ENCODE measurements at places on chromosomes 11 and 22. TPM values are rescaled to one million over a fixed set of nuclear protein-coding genes. Genes with fewer than 3 reads are reported as not detected.

- H3K27me3 ChIP-seq = peaks cover 36% of the 10 kb centered on the region
- no peak overlapping the region for H3K4me3 ChIP-seq
- DNase-seq = no peak
Measured at GRCh38 chr11:62195945-62196344, 5.9 kb downstream of the SCGB1D1 start.

CRYBA4 gene
- not detected for total RNA-seq

DNA sequence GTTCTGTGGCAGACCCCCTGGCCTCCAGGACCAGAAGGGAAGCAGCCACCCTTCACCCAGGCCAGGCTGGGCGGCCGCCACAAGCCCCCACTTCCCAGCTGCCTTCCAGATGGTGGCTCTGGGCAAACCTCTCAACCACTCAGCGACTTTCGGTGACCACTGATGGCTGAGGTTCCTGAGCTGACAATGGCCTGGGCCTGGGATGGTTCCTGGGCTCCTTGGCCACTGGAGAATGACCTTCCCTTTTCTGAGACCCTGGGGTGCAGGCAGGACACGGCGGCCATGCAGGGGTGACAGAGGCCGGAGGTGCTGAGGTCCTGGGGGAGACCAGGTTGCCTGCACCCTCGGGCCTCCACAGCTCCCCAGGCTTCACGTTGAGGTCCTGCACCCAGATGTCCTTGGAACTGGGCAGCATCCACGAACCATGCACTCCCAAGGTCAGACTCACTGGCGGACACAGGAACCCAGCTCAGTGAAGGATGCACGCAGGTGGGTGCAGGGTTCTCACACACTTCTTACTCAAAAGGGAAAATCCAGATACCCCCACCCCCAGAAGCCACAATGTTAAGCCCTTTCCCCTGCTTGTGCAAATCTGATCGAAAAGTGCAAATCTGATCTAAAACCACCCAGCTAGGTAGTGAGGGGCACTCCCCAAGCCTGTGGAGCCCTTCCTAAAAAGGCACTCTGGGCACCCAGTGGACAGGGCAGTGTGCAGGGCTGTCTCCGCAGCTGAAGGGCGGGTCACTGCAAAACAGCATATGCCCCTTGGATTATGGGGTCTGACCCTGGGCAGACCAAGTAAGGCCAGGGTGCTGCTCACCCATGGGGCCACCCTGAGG, 13.9 kb upstream of the PHLDA2 start:
- peaks cover 41% of the 10 kb centered on the region for H3K4me1 ChIP-seq
- DNase-seq = no peak
- H3K27me3 ChIP-seq = no peaks in the 10 kb centered on the region
- peak overlapping the region; percentile 72 for H3K27ac ChIP-seq

GRCh38 chr11:6627762-6628241, 8.6 kb upstream of the TPP1 start:
- H3K4me3 ChIP-seq = no peak overlapping the region
- H3K27ac ChIP-seq = peak overlapping the region; percentile 15
- peaks cover 22% of the 10 kb centered on the region for H3K4me1 ChIP-seq

DNA sequence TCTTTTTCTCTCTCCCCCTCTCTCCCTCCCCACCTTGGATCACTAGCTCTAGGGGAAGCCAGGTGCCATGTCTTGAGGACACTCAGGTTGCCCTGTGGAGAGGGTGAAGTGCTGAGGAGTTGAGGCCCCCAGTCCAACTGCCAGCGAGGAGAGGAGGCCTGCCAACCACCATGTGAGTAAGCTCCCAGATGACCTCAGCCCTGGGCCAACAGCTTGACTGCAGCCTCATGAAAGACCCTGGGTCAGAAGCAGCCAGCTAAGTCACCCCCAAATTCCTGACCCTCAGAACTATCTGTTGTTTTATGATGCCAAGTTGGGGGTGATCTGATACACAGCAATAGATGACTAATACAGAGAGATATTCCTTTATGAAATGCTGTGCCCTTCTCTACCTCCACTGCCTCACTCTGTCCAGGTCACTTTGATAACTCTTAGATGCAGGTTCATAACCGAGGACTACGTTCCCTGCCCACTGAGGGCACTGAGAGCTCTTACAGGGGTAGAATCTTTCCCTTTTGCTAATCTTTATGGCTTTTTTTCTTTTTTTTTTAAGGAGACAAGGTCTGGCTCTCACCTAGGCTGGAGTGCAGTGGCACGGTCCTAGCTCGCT, 8.0 kb downstream of the ARFGAP3 start:
- H3K27ac ChIP-seq = no peak overlapping the region
- H3K4me1 ChIP-seq = peaks cover 6% of the 10 kb centered on the region
- H3K36me3 ChIP-seq = peaks cover 9% of the 10 kb centered on the region

OR8G5 gene
- not detected for total RNA-seq

GRCh38 chr11:128472128-128473089, 114.9 kb downstream of the ETS1 start:
- H3K27ac ChIP-seq = peak overlapping the region; percentile 98
- H3K4me3 ChIP-seq = peak overlapping the region; percentile 78
- DNase-seq = peak; percentile 78
- peaks cover 96% of the 10 kb centered on the region for H3K4me1 ChIP-seq
- no peaks in the 10 kb centered on the region for H3K27me3 ChIP-seq

RAPSN gene
- not detected for total RNA-seq

GRCh38 chr22:48088926-48089536, 1326.6 kb downstream of the TBC1D22A start:
- H3K4me1 ChIP-seq = peaks cover 6% of the 10 kb centered on the region
- H3K4me3 ChIP-seq = no peak overlapping the region
- no peak for DNase-seq
- H3K27me3 ChIP-seq = peaks cover 8% of the 10 kb centered on the region

- H3K36me3 ChIP-seq = no peaks in the 10 kb centered on the region
- peaks cover 8% of the 10 kb centered on the region for H3K27me3 ChIP-seq
- no peak for DNase-seq
- H3K4me1 ChIP-seq = no peaks in the 10 kb centered on the region
Measured at GRCh38 chr11:44467413-44467812, 98.0 kb upstream of the CD82 start.

H19 gene
- not detected for total RNA-seq

- H3K27ac ChIP-seq = no peak overlapping the region
- DNase-seq = no peak
Measured at GRCh38 chr11:66409226-66409625, 11.6 kb upstream of the NPAS4 start.

ABTB2 gene
- 1.5 TPM for total RNA-seq

DNA sequence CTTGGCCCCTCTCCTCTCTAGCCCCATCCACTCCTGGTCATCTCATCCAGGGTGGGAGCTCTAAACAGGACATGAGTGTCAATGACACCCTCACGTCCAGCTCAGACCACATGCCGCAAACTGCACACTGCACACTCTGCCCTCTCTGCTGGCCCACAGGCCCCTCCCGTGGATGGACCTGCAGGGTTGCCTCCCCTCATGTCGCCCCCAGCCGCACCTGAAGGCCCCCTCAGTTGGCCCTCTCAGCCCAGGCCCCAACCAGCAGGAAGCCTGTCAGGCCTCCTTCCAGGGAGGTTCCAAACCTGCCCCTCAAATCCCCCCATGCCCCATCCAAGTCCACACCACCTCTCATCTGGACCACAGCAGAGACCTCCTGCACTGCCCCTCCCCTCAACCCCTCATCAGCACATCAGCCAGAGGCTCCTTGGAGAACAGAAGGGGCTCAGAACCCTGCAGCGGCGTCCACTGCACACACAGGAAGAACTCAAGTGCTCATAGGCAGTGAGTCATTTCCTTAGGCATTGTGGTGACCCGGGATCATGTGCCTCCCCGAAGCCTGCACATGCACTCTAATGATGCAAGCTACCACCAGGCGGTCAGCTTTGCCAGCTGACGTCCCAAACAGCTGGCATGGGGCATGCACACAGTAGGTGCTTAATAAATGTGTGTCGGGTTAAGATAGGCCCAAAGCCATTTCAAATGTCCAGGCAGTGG, 12.9 kb upstream of the CDKN1C start:
- peaks cover 31% of the 10 kb centered on the region for H3K4me1 ChIP-seq
- no peaks in the 10 kb centered on the region for H3K36me3 ChIP-seq
- H3K4me3 ChIP-seq = peak overlapping the region; percentile 69
- peak; percentile 66 for DNase-seq
- H3K27ac ChIP-seq = peak overlapping the region; percentile 88
- H3K27me3 ChIP-seq = no peaks in the 10 kb centered on the region

- H3K36me3 ChIP-seq = no peaks in the 10 kb centered on the region
- peaks cover 23% of the 10 kb centered on the region for H3K27me3 ChIP-seq
- no peak overlapping the region for H3K4me3 ChIP-seq
Measured at GRCh38 chr22:45104313-45104712, 59.4 kb upstream of the NUP50 start.

- peaks cover 27% of the 10 kb centered on the region for H3K36me3 ChIP-seq
- H3K4me1 ChIP-seq = no peaks in the 10 kb centered on the region
- DNase-seq = no peak
Measured at GRCh38 chr11:111852103-111852502, 19.3 kb downstream of the ALG9 start.

- no peak overlapping the region for H3K4me3 ChIP-seq
- H3K27ac ChIP-seq = no peak overlapping the region
- peaks cover 2% of the 10 kb centered on the region for H3K4me1 ChIP-seq
- no peaks in the 10 kb centered on the region for H3K36me3 ChIP-seq
Measured at GRCh38 chr11:126391286-126391954, 35.9 kb downstream of the ST3GAL4 start.

DNA sequence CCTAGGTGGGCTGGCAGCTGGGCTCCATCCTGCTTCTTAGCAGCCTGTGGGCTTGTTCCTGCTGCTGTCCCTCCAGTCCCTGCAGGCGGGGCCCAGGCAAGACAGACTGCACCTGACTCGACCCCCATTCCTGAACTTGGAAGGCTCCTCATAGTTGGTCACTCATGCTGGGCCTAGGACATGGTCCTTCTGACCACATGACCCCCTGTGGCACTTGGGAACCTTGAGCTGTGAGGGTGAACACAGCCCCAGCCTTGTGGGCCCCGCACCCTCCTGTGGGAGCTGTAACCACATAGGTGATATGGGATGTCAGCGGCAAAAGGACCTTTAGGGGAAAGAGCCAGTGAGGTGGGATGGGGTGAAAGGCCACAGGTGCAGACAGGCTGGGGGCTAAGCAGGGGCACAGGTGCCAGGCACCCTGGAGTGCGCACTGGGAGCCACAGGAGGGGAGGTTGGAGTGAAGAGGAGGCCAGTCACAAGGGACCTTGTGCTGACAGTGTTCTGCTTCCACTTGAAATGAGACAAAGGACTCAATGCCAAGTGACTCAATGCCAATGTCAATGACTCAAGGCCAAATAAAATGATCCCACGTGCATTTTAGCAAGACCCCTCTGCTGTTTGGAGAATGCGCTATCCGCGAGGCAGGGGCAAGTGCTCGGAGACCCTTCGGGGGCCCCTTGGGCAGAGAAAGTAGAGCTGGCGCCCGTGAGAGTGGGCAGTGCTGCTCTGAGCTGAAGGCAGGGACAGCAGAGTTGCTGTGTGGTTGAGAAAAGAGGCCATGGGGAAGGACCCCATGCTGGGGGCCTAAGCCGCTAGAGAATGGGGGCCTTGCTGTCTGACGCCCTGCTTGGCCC, 90.7 kb downstream of the MORC2 start:
- no peak overlapping the region for H3K27ac ChIP-seq
- no peaks in the 10 kb centered on the region for H3K4me1 ChIP-seq
- H3K27me3 ChIP-seq = no peaks in the 10 kb centered on the region
- H3K36me3 ChIP-seq = no peaks in the 10 kb centered on the region
- H3K4me3 ChIP-seq = no peak overlapping the region
- DNase-seq = no peak
